ENCODE measurements at places on chromosomes 1 and 21. TPM values are rescaled to one million over a fixed set of nuclear protein-coding genes. Genes with fewer than 3 reads are reported as not detected.
A peak's percentile ranks its signal among the peaks of the same experiment; 100 is the strongest.

- DNase-seq = peak; percentile 41
Measured at GRCh38 chr1:193558491-193559028, 372.1 kb upstream of the B3GALT2 start.

DNA sequence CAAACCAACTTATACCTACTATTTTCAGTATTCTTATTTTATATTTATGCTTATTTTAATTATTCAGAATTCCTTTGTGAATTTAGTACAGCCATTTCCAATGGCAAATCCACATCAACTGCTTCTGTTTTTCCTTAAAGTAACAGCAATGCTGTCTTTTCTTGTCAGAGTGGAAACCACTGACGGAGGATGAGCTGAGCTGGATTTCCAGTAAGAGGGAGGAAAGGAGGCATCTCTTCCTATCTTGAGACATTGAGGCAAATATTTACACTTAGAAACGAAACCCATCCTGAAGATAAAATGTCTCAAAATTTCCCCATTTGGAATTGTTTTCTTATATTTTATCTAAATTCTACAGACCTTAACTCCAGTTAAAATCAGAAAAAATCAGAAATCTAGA lies 66.1 kb upstream of the SLC44A3 start:
- DNase-seq = no peak

The LAX1 gene
- polyA plus RNA-seq = not detected

- no peak for DNase-seq
Measured at GRCh38 chr1:43683560-43683959, 23.8 kb upstream of the ST3GAL3 start.

GRCh38 chr1:227849251-227849650 lies 33.8 kb downstream of the PRSS38 start:
- no peak for DNase-seq

Measured in AG04450 (cell line).